ENCODE measurements at places on chromosomes 12 and 14. TPM values are rescaled to one million over a fixed set of nuclear protein-coding genes. Genes with fewer than 3 reads are reported as not detected.

IQSEC3 gene
- total RNA-seq, result 1.0 TPM

TSPAN8 gene
- total RNA-seq, result not detected

DNA sequence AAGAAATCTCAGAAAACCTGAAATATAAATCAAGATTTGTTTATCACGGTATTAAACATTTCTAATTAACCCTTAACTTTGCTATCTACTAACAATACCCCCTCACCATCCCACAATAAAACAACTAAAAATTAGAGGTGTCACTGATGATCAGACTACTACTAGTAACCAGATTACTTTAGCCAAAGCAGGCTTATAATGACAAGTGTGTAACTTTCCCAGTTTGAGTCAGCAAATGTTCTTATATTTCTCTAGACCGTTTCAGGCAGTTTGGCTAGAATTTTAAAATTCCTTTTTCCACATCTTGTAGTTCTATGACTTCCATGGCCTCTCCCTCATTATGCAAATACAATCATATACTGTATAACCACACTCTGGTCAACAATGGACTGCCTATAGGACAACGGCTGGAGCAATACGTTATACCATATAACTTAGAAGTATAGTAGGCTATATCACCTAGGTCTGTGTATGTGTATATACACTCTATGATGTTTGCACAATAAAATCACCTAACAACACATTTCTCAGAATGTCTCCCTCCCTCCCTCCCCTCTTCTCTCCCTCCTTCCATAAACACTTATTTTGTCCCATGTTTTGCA, 102.1 kb downstream of the DENND5B start:
- H3K27ac ChIP-seq, result no peak overlapping the region
- peaks cover 2% of the 10 kb centered on the region for H3K27me3 ChIP-seq
- H3K36me3 ChIP-seq, result no peaks in the 10 kb centered on the region
- no peaks in the 10 kb centered on the region for H3K4me1 ChIP-seq
- DNase-seq, result no peak

GRCh38 chr12:85951823-85952222, 77.7 kb downstream of the NTS start:
- no peaks in the 10 kb centered on the region for H3K4me1 ChIP-seq
- no peaks in the 10 kb centered on the region for H3K27me3 ChIP-seq
- no peaks in the 10 kb centered on the region for H3K36me3 ChIP-seq
- no peak overlapping the region for H3K4me3 ChIP-seq

- no peak overlapping the region for H3K27ac ChIP-seq
- H3K4me1 ChIP-seq, result no peaks in the 10 kb centered on the region
- no peak overlapping the region for H3K4me3 ChIP-seq
These were observed 34.4 kb upstream of the DYNC1H1 start for GRCh38 chr14:101929946-101930345.

GRCh38 chr14:104600141-104600643, 4.4 kb downstream of the TMEM179 start:
- DNase-seq, result no peak
- H3K27me3 ChIP-seq, result peaks cover 28% of the 10 kb centered on the region
- H3K36me3 ChIP-seq, result no peaks in the 10 kb centered on the region
- H3K4me1 ChIP-seq, result peaks cover 3% of the 10 kb centered on the region
- H3K4me3 ChIP-seq, result no peak overlapping the region

GRCh38 chr12:92736605-92737004, 33.8 kb downstream of the PLEKHG7 start:
- DNase-seq, result no peak
- no peak overlapping the region for H3K27ac ChIP-seq
- no peak overlapping the region for H3K4me3 ChIP-seq
- H3K36me3 ChIP-seq, result no peaks in the 10 kb centered on the region
- H3K27me3 ChIP-seq, result peaks cover 3% of the 10 kb centered on the region

GRCh38 chr14:55353686-55354467, 57.8 kb downstream of the ATG14 start:
- no peaks in the 10 kb centered on the region for H3K27me3 ChIP-seq
- H3K4me1 ChIP-seq, result peaks cover 27% of the 10 kb centered on the region
- H3K27ac ChIP-seq, result peak overlapping the region; percentile 74

DNA sequence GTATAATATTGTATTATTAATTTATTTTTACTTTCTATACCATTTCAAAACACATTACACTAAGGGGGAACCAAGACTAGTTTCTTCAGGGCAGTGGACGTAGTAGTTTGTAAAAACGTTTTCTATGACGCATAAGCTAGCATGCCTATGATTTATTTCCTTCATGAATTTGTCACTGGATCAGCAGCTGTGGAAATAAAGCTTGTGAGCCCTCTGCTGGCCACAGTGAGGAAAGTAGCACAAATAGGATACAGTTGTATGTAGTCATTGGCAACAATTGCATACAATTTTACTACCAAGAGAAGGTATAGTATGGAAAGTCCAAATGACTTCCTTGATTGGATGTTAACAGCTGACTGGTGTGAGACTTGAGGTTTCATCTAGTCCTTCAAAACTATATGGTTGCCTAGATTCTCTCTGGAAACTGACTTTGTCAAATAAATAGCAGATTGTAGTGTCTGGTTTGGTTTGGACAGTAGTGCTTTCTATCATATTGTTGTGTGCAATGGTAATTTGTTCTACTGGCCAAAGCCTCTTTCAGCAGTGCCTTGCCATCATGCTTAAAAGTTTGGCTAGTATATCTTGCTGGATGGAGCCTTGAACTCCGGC, 24.3 kb upstream of the PLEKHD1 start:
- no peak overlapping the region for H3K4me3 ChIP-seq
- no peaks in the 10 kb centered on the region for H3K4me1 ChIP-seq
- no peaks in the 10 kb centered on the region for H3K27me3 ChIP-seq
- peaks cover 15% of the 10 kb centered on the region for H3K36me3 ChIP-seq

DNA sequence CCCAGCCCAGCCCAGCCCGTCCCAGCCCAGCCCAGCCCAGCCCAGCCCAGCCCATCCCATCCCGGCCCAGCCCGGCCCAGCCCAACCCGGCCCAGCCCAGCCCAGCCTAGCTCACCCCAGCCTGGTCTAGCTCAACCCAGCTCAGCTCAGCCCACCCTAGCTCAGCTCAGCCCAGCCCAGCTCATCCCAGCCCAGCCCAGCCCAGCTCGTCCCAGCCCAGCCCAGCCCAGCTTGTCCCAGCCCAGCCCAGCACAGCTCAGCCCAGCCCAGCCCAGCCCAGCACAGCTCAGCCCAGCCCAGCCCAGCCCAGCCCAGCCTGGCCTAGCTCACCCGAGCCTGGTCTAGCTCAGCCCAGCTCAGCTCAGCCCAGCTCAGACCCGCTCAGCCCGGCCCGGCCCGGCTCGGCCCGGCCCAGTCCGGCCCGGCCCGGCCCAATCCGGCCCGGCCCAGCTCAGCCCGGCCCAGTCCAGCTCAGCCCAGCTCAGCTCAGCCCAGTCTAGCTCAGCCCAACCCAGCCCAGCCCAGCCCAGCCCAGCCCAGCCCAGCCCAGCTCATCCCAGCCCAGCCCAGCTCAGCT, 184.7 kb downstream of the TMEM121 start:
- H3K27ac ChIP-seq, result no peak overlapping the region
- H3K27me3 ChIP-seq, result no peaks in the 10 kb centered on the region
- H3K4me1 ChIP-seq, result no peaks in the 10 kb centered on the region
- no peaks in the 10 kb centered on the region for H3K36me3 ChIP-seq
- no peak for DNase-seq

OASL gene
- total RNA-seq, result 12.4 TPM

SLCO1B1 gene
- total RNA-seq, result not detected

DNA sequence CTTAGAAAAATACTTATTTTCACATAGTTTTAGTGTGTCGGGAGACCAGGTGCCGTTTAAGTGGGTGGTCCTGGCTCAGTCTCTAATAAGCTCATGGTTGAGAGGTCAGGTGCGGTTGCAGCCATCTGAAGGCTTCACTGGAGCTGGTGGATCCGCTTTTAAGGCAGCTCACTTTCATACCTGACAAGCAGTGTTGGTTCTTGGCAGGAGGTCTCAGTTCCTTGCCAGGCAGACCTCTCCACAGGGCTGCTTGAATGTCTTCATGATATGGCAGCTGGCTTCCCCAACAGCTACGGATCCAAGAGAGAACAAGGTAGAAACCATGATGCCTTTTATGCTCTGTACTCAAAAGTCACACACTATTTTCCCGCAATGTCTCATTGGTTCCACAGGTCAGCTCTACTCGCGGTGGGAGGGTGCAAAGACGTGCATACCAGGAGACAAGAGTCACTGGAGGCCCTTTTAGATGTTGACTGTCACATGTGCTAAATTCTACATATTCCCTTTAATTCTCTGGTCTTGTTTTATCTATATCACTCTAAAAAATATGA, 8.0 kb upstream of the ZDHHC17 start:
- H3K27me3 ChIP-seq, result no peaks in the 10 kb centered on the region
- H3K4me1 ChIP-seq, result no peaks in the 10 kb centered on the region
- DNase-seq, result no peak

GRCh38 chr12:47397664-47398281, 308.1 kb downstream of the RPAP3 start:
- H3K4me3 ChIP-seq, result peak overlapping the region; percentile 33
- peaks cover 16% of the 10 kb centered on the region for H3K36me3 ChIP-seq
- H3K4me1 ChIP-seq, result peaks cover 95% of the 10 kb centered on the region
- no peaks in the 10 kb centered on the region for H3K27me3 ChIP-seq
- peak overlapping the region; percentile 100 for H3K27ac ChIP-seq

- no peaks in the 10 kb centered on the region for H3K36me3 ChIP-seq
- H3K27me3 ChIP-seq, result no peaks in the 10 kb centered on the region
- no peak overlapping the region for H3K27ac ChIP-seq
- H3K4me3 ChIP-seq, result no peak overlapping the region
- DNase-seq, result no peak
These were observed 85.1 kb downstream of the DRAM1 start for GRCh38 chr12:101962486-101962885.

GRCh38 chr12:3605692-3606091, 114.7 kb downstream of the PRMT8 start:
- H3K27me3 ChIP-seq, result no peaks in the 10 kb centered on the region
- no peak overlapping the region for H3K4me3 ChIP-seq
- H3K36me3 ChIP-seq, result peaks cover 18% of the 10 kb centered on the region
- H3K4me1 ChIP-seq, result no peaks in the 10 kb centered on the region
- no peak for DNase-seq

CCDC175 gene
- total RNA-seq, result not detected

MOK gene
- total RNA-seq, result 1.6 TPM
